ENCODE measurements at places on chromosomes 5 and 9. TPM values are rescaled to one million over a fixed set of nuclear protein-coding genes. Genes with fewer than 3 reads are reported as not detected.

SHLD3 gene
- total RNA-seq: 12.7 TPM

GRCh38 chr9:123121457-123121856, 88.0 kb downstream of the GPR21 start:
- H3K27ac ChIP-seq: no peak overlapping the region
- H3K4me3 ChIP-seq: no peak overlapping the region
- no peaks in the 10 kb centered on the region for H3K27me3 ChIP-seq
- no peak for DNase-seq

DNA sequence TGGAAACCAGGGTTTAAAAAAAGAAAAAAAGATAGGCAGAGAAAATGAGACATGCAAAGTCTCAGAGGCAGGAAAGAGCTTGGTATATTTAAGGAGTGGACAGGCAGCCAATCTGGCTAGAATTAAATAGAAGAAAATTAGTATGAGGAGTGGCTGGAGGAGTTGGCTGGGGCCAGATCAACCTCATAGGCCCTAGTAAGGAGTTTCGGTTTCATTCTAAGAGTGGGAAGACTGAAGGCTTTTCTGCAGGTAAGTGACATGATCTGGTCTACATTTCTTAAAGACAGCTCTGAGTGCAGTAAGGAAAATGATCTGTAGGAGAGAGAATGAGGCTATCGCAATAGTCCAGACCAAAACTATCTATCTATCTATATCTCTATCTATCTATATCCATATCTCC, 27.5 kb downstream of the ADRB2 start:
- peaks cover 84% of the 10 kb centered on the region for H3K4me1 ChIP-seq
- no peak overlapping the region for H3K4me3 ChIP-seq
- no peaks in the 10 kb centered on the region for H3K27me3 ChIP-seq

DAPK1 gene
- total RNA-seq: 22.7 TPM

ZNF483 gene
- total RNA-seq: 7.4 TPM

TIFAB gene
- total RNA-seq: not detected

GRCh38 chr9:76932757-76933156, 26.8 kb upstream of the PRUNE2 start:
- H3K27me3 ChIP-seq: no peaks in the 10 kb centered on the region
- no peak overlapping the region for H3K27ac ChIP-seq
- H3K4me3 ChIP-seq: no peak overlapping the region
- H3K4me1 ChIP-seq: no peaks in the 10 kb centered on the region
- no peaks in the 10 kb centered on the region for H3K36me3 ChIP-seq

CDX1 gene
- not detected for total RNA-seq

SHOC1 gene
- not detected for total RNA-seq

DNA sequence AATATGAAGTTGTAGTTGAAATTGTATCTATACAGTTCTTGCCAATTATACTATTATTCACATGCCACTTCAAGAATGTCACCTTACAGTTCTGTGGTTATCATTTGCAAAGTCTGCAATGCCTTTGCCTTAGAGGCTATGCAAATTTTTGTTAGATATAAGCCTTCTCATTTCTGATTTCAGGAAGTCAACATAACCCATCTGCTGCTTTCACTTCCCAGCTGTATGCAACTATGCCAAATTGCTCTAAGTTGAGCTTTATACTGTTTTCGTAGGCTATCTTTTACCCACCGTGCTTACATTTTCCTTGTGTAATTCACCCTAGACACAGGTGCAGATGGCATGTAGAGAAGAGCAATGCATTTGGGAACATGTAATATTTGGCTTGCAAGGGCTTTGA, 1083.0 kb downstream of the CDH9 start:
- no peaks in the 10 kb centered on the region for H3K4me1 ChIP-seq
- no peak overlapping the region for H3K27ac ChIP-seq
- no peak for DNase-seq
- no peaks in the 10 kb centered on the region for H3K36me3 ChIP-seq

KCNN2 gene
- total RNA-seq: not detected

XRCC4 gene
- 7.0 TPM for total RNA-seq

DNA sequence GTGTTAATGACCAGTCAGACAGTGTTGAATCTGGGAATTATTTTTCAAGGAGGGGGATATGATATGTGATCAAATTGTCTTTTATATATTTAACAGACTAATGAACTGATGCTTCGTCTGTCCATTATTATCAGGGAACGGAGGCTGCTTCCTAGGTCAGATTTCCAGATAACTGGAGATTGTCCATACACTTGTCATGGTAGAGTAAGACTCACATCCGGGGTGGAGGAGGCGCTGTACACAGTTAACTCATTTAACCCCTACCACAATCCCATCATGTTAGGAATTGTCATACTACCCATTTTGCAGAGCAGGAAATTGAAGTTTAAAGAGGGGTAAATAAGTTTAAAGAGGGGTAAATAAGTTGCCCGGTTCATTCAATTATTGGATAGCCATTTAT, 55.9 kb downstream of the ARHGAP26 start:
- H3K27me3 ChIP-seq: no peaks in the 10 kb centered on the region
- DNase-seq: no peak
- no peak overlapping the region for H3K27ac ChIP-seq
- H3K4me1 ChIP-seq: peaks cover 46% of the 10 kb centered on the region
- H3K36me3 ChIP-seq: no peaks in the 10 kb centered on the region

- H3K4me3 ChIP-seq: no peak overlapping the region
- H3K4me1 ChIP-seq: no peaks in the 10 kb centered on the region
- no peak for DNase-seq
- no peaks in the 10 kb centered on the region for H3K27me3 ChIP-seq
- no peaks in the 10 kb centered on the region for H3K36me3 ChIP-seq
- H3K27ac ChIP-seq: no peak overlapping the region
These were observed 343.7 kb downstream of the ENC1 start for GRCh38 chr5:74296685-74297408.

MORN5 gene
- not detected for total RNA-seq

- no peaks in the 10 kb centered on the region for H3K36me3 ChIP-seq
- no peak overlapping the region for H3K27ac ChIP-seq
- no peak overlapping the region for H3K4me3 ChIP-seq
- no peaks in the 10 kb centered on the region for H3K4me1 ChIP-seq
These were observed 608.7 kb upstream of the SEMA6A start for GRCh38 chr5:117183326-117183725.

DNA sequence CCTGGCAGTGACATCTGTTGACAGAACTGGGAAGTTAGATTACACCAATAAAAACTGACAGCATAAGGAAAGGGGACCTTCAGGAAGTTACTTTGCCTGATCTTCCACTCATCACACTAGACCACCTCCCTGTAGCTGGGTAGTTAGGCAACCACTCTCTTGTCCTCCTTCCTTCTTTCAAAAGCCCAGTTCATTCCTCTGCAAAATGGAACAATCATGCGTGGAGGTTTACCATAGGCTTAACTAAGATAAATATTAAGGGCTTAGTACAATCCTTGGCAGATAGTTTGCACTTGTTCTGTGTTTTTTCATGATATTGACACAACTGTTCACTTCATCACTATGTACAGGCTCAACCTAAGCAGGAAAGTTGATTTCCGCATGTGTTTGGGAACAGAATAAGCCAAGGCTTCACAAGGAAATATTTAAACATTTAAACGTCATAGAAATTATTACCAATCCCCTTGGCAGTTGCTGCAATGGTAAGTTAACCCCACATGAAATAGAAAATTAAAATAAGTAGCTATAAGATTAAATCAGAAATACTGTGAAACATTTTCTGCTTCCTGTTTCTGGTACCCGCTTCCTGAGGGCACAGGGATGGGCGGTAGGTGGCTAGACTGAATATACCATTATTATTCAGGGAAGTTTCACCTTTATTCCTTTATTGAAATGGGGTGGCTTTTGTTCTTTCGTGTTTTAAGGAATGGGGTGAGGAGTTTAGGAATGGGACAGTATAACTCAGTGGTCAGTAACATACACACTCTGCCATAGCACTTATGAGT, 9.9 kb upstream of the PTGER4 start:
- H3K27ac ChIP-seq: no peak overlapping the region
